MV-4-11 (cell line): ENCODE measurements at places on chromosomes 12 and 14.
A peak's percentile ranks its signal among the peaks of the same experiment; 100 is the strongest.

DNA sequence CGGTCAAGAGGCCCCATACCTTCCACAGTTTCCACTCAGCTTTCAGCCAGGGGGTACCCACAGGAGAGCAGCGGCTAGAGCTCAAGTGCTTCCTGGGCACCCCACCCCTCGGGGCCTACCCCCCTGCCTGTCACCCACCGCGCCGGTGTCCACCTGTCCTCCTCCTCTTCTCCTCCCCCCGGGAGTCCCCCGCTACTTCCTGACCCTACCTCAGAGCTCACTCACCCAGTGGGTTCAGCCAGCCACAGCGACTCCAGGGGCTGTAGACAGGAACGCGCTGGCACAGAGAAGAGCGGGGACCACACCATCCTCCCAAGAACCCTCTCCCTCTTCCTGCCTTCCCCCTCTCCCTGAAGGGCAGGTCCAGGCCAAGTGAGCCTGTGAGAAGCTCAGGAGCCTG is 123.0 kb downstream of the ESRRB start:
- DNase-seq = no peak

- DNase-seq = peak; percentile 3
Observed at GRCh38 chr12:33427071-33427470, 12.5 kb downstream of the SYT10 start.

- DNase-seq = no peak
Observed at GRCh38 chr14:104030958-104031357, 54.5 kb upstream of the ASPG start.

DNA sequence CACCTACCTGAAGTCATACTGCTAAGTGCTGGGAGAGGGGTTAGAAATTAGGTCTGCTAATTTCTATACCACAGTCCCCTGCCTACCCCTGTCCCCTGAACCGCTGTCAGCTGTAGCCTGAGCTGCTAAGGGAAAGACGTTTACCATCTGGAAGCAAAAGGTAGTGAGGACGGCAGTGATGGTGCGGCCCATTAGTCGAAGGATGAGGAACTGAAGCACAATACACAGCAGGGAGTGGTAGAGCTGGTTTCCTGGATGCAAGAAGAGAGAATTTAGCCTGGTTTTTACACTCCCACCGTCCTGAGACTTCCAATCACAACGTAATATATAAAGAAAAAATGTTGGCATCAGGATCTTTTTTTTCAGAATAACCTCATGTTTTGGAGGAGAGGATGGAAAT is 11.8 kb downstream of the EMG1 start:
- DNase-seq = no peak

DNA sequence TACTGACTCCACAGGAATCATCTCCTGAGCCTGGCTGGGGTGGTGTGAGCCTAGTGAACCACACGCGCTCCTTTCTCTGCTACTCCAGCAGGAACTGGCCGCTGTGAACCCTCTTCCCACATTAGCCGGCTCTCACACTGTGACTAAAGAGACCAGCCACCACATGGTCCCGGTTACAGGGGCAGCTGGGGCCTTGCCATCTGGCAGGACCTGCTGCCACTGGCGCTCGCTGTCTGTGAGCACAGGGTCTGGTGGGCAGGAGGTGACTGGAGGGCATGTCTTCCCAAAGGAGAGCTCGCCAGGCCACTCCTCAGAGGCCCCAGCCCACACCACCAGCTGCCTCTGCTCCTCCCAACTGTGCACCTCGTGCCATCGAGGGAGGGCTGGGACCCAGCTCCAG is 99.3 kb downstream of the SINHCAF start:
- DNase-seq = no peak
